ENCODE measurements at places on chromosomes 3 and 15. TPM values are rescaled to one million over a fixed set of nuclear protein-coding genes. Genes with fewer than 3 reads are reported as not detected.

DNA sequence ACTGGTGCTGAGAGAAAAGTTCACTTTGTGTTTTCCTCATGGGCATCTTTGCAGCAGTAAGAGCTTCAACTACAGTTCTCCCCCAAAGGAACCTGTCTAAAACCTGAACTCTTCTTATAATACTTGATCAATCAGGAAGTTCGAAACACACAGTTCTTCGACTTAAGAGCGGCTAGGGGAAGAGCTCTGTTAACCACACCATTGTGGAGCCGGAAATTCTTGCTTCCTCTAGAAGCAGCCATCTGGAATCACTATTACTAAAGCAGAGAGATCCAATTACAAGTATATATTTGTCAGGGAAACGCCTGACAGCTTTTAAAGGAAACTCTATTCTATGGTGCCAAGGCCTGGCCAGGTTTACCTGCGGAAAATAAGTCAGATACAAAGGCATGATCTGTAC, 337.3 kb upstream of the CBLB start:
- peak; percentile 57 for DNase-seq

DNA sequence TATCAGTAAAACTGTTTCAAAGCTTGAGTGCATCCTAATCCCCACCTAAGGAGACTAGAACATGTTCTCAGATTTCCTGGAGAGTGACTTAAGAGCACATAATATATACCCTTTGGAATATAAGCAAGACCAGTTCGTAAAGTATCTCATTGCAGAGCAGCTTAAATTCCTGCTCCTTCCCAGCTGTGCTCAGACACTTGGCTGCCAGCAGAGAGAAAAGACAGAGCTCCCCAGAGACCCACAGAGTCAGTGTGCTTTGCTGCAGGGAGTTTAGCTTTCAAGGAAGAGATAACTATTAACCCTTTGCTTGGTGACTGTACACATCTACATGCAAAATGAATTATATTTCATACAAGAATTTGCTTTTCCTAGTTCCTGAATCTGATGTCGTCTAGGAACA, 338.1 kb upstream of the ARHGEF26 start:
- DNase-seq: no peak

The OTOL1 gene
- not detected for polyA plus RNA-seq

DNA sequence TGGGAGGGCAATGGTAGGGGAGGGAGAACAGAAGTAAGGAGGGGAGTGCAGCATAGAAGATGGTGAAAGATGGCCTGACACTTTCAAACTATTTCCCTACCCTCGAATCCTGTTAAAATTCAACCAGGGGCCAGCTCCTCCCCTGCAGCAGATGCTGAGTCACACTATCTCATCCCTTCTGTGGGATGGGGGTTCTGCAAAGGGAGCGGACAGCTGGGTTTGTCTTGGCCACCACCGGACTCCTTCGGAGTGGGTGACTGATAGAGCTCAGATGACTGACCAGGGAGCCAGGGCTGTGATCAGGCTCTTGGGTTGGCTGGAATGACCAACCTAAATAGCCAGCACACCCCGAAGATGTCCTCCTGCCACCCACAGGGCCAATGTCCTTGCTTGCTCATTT, 33.6 kb upstream of the TMCC1 start:
- no peak for DNase-seq

The PLSCR2 gene
- 1.2 TPM for polyA plus RNA-seq

GRCh38 chr15:98850961-98851572, 156.5 kb downstream of the PGPEP1L start:
- no peak for DNase-seq

The CAMK2N2 gene
- not detected for polyA plus RNA-seq

The CD276 gene
- 167 TPM for polyA plus RNA-seq
